ENCODE measurements at places on chromosomes 1 and 21.

DNA sequence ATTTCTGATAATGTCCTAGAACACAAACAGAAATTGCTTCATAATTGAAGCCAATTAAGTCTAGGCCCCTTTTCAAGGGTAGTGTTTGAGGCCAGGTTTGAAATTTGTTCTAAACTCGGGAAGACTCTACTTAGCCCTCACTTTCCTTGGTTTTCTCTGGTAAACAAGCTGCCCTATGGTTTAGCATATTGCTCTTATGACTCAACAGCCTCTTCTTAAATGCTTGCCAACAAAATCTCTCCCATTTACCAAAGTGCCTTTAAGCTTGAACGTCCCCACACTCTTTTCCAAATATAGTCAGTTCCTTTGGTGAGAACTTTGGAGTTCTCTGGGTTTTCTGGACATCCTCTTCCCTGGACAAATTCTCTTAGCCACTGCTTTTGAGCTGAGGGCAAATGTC is 5.8 kb upstream of the LCE6A start:
- DNase-seq, result no peak

- no peak for DNase-seq
Measured at GRCh38 chr1:184604152-184604900, 150.3 kb downstream of the EDEM3 start.

DNA sequence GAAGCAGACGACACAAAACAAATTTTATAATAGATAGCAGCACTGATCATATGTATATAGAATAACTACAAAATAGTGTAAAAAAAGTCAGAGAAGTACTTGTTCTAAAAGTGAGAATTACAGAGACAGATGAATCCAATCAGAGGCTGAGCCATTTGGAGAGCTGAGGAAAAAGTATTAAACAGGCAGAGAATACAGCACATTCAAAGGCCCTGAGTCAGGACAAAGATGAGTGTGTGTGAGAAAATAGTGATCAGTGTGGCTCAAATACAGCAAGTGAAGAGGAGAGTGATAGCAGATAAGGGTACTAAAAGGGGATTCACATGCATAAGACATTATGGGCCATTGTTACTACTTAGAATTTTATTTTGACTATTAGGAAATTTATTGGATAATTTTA is 430.6 kb upstream of the BRINP3 start:
- no peak for DNase-seq

DNA sequence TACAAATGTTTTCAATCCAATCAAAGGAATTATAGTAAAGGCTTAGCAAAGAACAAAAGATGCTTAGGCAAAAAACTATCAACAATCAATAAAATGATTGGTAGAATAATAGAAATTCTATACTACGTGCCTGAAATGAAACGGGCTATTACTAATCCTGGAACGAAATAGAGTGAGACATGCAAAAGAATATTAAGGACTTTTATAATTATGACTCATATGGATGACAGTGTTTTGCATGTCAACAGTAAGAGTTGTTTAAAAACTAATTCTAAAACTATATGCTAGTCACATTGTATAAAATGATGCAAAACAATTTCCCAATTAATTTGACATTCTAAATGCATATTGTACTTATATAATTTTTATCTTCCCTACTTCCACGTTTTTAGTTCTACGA is 35.6 kb downstream of the LRRIQ3 start:
- no peak for DNase-seq

GRCh38 chr1:119139403-119139802 is 1.1 kb downstream of the WARS2 start:
- peak; percentile 3 for DNase-seq

- DNase-seq, result no peak
Measured at GRCh38 chr1:246128494-246129069, 378.5 kb downstream of the SMYD3 start.

GRCh38 chr21:46454634-46455390 is 3.9 kb upstream of the DIP2A start:
- no peak for DNase-seq

- no peak for DNase-seq
Measured at GRCh38 chr1:239228451-239228850, 157.9 kb upstream of the CHRM3 start.

DNA sequence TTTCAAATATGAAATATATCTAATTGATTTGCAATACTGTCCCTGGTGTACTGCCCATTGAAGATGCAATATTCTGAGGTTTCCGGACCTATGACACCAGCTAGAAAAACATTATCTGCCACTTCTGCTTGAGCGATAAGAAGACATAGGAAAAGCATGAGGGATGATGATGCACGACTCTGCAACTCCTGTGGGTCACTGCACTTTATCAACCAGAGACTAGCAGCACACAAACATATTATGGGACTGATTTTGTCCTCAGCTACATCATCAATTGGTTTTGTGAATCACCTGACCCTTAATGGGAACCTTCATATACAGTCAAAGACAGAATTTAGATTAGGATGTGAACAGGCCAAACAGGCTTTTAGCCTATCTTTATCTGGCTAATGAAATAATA is 13.8 kb upstream of the KCNA3 start:
- no peak for DNase-seq

GRCh38 chr1:76136894-76137293 is 62.3 kb downstream of the ST6GALNAC3 start:
- DNase-seq, result no peak

GRCh38 chr1:15623435-15623834 is 6.2 kb downstream of the DDI2 start:
- no peak for DNase-seq

DNA sequence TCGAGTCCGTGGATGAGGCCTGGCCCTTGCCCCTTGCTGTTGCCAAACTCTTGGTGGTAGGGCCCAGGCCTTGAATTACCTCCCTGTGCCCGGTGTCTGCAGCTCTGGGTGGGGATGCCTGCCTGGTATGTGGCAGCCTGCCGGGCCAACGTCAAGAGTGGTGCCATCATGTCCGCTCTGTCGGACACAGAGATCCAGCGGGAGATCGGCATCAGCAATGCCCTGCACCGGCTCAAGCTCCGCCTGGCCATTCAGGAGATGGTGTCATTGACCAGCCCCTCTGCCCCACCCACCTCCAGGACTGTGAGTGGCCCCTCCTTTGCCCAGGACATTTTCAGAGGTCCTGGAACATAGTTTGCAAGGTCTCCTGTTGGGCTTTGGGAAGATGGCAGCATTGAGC is 25.7 kb downstream of the MYOG start:
- no peak for DNase-seq

- DNase-seq, result peak; percentile 56
Measured at GRCh38 chr1:6360517-6361070, 33.0 kb downstream of the ACOT7 start.

- no peak for DNase-seq
Measured at GRCh38 chr1:38284953-38285352, 238.4 kb upstream of the POU3F1 start.

GRCh38 chr1:243712941-243713340 is 137.1 kb downstream of the AKT3 start:
- peak; percentile 21 for DNase-seq

GRCh38 chr1:178986204-178986603 is 39.5 kb upstream of the FAM20B start:
- DNase-seq, result no peak

DNA sequence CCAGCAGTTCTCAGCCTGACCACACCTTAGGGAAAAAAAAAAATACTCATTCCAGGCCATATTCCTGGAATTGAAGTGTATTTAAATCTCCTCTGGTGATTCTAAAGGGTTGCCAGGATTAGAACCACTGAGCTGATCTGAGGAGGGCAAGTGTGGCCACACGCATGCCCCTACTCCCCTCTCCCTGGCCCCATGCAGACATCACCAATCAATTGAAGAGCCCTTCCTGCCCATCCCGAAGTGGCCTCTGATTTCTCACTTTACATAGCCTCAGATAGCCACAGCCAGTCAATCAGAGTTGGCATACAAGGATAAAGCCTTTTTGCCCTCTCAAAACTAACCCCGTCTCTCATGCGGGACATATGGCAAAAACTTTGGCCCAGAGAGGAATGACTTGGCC is 84.5 kb upstream of the TMEM51 start:
- DNase-seq, result no peak

DNA sequence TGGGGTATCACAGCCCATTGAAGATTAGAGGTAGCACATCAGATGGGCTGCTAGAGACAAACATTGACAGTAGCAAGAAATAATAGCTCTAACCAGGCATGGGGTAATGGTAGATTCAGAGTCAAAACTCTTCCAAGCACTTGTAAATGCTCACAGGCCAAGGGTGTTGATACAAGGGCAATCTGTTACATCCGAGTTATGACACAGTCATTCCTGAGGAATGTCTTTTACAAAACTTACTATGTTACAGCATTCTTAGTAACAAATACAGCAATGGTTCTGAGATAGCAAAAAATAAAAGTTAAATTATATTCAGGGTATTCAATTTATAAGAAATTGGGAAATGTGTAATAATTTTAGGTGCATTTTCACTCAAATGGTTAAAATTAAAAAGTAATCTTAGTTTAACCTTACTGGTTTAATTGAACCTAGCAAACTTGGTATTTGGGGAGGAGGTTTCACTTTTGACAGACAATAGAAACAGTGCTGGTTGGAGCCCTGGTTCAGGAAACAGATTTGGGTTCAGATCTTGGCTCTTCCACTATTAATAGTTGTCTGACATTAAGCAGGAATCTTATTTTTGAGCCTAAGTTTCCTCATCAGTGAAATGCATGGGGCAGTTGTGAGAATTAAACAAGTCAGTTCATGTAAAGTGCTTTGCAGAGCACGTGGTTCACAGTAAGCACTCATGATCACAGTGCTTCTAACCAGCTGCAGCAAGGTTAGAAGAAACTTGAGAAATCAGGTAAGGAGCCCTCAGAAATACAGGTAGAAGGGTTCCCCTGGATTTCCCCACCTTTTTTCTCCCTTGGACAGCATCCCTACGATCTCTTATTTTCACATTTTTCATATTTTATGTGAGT is 4.4 kb downstream of the ST3GAL3 start:
- DNase-seq, result no peak

GRCh38 chr1:243495442-243496186 is 239.8 kb downstream of the SDCCAG8 start:
- DNase-seq, result peak; percentile 88

GRCh38 chr1:178579562-178579961 is 66.7 kb downstream of the TEX35 start:
- no peak for DNase-seq

DNA sequence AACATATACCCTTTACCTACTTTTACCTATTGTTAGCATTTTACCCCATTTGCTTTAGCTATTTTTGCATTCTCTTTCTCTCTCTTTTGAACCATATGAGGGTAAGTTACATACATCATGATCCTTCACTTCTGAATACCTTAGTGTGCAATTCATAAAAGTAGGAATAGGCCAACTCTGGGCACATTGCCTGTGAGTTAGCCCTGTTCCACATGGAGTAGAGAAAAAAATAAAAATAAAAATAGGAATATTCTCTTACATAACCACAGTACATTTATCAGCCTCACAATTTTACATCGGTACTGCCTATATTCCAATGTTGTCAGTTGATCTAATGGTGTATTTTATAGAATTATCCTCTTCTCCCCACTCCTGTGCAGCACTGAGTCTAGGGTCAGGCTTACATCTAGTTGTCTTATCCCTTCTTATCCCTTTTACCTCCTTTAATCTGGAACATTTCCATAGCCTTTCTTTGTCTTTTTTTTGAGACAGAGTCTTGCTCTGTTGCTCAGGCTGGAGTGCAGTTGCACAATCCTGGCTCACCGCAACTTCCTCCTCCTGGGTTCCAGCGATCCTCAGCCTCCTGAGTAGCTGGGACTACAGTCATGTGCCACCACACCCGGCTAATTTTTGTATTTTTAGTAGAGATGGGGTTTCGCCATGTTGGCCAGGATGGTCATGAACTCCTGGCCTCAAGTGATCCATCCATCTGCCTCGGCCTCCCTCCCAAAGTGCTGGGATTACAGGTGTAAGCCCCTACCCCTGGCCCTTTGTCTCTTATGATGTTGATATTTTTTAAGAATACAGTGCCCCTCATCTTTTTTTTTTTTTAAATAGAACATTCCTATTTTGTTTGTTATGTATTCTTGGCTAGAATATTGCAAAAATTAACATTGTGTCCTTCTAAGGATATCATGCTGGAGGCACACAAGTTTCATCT is 11.1 kb upstream of the SLC30A1 start:
- DNase-seq, result peak; percentile 89

DNA sequence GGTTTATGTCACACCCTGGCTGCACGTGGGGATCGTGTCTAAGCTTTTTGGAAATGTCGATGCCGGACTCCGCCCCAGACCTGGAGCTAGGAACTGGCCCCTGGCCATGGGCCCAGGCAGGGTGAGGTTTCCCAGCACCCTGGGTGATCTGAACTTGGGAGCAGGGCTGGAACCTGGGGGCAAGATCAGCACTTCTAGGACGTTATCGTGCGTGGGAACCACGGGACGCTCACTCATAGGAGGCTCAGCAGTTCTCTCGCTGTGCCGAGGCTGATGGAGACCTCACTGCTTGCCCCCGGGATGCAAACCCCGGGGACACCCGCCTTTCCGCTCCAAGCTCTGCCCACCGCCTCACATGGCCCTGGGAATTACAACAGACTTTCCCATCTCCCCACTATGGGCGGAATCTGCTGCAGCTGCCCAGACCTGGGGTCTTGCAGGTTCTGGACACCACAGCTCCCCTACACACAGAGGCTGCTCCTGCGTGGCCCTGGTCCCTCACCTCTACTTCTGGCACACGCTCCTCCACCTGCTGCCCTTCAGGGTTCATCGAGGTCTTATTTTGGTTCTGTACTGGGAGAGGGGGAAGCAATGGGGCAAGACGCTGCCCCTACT is 35.9 kb downstream of the COL18A1 start:
- DNase-seq, result no peak

DNA sequence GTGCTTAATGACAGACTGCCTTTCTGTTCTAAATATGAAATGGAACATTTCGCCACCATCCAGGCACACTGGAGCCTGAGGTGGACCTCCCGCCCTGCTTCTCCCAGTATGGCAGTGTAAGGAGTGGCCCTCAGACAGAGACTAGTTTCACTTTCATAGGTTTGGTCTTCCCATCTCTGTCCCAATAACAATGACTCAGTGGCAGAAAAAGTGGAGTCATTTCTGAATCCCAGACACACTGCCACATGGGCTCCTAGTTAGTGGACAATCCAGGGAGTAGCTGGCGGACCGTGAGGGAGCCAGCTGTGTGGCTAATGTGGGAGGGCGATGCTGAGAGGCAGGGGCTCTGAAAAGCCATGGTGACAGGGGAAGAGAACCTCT is 95.6 kb upstream of the TSPAN2 start:
- no peak for DNase-seq
